ENCODE measurements at places on chromosomes 6 and 20.

DNA sequence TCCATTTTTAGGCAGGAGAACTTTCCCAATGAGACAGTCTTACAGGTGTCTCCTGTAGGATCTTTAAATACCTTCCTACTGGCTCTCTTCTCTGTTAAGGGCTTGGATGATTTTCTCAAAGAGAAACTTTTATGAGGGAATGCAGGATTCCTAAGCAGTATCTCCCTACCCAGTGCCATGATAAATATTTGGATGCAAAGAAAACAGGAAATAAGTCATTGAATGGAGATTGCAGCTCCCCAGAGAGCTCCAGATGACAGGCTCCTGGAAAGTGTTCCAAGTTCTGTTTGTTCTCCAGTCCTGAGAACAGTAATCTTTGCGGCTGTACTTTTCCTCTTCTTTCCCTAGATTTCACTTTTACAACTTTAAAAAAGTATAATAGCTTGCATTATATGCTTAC lies 2.4 kb upstream of the SCGN start:
- ATAC-seq = no peak

GRCh38 chr20:53959911-53960578 lies 110.3 kb downstream of the BCAS1 start:
- no peak for ATAC-seq

GRCh38 chr6:136795386-136795785 lies 3.1 kb upstream of the MAP3K5 start:
- no peak for ATAC-seq

DNA sequence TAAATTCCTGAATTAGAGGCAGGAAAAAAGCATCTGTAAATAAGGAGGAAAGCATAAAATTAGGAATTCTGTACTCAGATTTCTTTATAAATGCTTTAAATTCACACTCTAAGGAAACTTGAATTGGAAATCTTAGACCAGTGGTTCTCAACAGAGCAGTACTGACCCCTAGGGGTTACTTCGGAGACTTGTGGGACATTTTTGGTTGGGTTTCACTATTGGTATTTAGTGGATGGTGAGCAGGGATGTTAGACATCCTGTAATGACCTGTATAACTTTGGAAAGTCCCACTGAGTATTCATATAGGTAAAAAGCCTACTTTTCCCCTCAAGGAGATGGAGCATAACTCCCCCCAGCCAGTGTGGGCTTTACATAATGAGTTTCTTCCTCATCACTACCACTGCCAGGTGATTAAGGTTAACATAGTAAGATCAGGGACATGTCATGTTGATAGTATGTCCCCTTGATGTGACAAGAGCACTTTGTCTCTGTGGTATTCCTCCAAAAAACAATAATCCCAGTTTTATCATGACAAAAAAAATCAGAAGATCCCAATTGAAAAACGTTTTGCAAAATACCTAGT lies 31.0 kb downstream of the GLO1 start:
- peak; percentile 80 for ATAC-seq

- no peak for ATAC-seq
Observed at GRCh38 chr6:27757307-27757706, 154.9 kb downstream of the OR2B2 start.

DNA sequence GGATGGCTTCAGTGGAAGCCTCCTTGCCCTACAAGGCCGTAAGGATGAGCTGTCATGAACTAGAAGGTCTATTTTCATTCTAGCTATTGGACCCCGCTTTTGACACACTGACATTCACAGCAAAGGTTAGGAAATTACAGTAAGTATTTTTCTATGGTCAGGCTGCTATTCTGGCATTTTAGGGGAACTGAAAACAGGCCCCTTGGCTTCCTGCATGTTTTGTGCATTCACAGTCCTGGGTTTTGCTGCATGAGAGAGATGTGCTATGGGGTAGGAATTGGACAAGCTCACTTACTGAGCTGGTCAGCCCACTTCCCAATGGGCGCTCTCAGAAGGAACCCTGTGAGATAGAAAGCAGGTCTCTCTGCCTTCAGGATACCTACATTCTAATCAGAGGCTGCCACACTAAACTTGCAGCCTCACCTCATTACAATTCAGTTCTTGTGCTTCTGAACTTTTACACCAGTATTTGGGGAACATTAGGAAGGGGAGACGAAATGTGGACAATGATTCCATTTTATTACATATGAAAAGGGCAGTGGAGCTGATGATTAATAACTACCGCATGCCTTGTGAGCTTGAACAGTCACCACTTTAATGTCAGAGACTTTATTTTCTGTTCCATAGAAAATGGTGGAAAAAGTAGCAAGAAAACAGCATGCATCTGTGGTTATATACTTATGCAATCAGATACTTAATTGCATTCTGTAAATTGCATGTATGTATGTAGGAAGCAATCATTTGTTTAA lies 86.6 kb upstream of the TAB2 start:
- ATAC-seq = no peak

- no peak for ATAC-seq
Observed at GRCh38 chr20:47215653-47216397, 140.7 kb downstream of the ZMYND8 start.

GRCh38 chr6:1869769-1870168 lies 260.1 kb downstream of the FOXC1 start:
- no peak for ATAC-seq

DNA sequence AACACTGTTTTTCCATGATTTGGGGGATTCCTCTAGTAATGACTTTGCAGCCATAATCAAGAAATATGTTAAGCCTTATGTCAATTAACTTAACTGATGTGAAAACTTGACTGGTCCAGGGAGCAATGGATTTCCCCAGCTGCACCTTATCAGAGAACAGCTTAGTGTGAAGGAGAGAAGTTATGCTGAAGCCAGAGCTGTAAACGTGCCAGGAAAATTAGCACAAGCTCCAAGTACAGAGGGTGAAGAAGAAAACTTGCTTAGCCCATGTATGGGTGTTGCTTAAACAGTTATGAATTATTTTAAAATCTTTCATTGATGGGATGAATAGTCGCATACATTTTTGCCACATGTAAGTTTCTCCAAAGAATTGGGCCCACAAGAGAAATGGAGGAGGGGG lies 214.9 kb upstream of the RNF217 start:
- ATAC-seq = no peak

DNA sequence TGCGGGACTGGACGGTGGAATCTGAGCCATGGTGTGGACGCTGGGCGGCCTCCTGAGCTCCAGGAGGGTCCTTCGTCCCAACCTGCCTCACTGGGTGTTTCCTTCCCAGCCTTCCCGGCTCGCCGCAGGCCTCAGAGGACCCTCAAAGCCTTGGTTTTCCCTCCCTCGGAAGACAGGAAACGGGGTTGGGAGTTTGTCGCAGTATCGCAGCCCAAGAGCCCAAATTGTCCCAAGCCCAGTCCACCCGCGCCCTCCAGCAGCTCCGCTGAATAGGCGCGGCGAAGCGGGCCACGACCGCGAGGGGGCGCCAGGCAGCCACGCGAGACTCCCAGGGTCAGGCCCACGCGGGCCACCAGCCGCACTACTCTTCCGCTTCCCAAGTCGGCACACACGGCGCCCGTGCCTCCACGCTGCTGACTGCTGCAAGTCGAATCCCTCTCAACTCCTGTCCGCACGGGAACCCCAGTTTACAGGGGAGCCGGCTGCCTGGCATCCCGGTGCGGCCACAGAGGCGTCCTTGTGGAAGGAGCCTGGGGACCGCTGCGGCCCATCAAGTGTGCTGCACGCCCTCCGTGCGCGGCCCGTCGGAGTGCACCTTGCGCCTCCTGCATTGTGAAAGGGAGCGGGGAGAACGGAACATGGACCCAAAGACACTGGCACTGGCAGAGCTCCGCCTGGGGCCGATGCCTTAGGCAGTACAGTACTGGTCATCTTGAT lies 40.4 kb upstream of the HMGA1 start:
- ATAC-seq = peak; percentile 98

GRCh38 chr20:11549172-11550103 lies 368.3 kb upstream of the BTBD3 start:
- no peak for ATAC-seq

DNA sequence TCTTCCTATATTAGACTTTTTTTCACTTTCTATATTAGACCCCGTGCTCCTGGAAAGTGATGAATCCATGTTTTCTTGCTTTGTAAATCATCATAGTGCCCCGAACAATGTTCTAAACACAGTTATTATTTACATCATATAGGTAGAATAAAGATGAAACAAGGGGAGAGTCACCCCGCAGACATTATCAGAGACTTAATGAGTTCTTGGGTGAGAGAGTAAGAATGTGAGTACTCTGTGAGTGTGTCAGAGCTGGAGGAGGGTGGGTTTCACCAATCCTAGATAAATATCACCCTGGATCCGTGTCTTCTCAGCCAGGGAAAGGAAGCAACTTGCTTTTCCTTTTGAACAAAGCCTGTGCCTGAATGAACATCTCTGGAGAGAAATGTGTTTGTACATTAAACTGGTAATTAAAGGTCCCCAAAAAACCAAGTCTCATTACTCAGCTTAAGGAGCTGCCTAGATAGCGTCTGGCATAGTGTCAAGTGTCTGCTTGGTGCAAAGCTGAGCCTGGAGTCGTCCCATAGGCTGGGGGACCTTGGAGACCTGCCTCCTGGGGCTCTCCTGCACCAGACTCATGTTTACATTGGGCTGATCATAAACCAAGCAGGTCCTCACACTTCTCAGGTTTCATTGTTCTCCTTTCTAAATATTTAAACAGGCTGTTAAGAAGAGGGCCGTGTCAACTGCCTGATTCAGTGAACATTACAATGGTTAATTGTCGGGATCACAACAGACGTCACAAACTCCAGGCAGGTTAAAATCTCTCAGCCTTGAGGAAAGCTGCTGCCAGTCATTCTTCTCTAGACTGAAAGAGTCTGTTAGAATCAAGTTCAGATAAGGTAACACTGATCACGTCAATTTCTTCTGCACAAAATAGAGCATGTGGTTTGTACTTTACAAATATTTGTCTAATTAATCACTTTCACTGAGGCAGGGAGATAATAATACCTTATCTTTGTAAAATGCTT lies 179.7 kb upstream of the MYLIP start:
- no peak for ATAC-seq

GRCh38 chr20:38197217-38197616 lies 32.1 kb upstream of the TGM2 start:
- ATAC-seq = no peak

DNA sequence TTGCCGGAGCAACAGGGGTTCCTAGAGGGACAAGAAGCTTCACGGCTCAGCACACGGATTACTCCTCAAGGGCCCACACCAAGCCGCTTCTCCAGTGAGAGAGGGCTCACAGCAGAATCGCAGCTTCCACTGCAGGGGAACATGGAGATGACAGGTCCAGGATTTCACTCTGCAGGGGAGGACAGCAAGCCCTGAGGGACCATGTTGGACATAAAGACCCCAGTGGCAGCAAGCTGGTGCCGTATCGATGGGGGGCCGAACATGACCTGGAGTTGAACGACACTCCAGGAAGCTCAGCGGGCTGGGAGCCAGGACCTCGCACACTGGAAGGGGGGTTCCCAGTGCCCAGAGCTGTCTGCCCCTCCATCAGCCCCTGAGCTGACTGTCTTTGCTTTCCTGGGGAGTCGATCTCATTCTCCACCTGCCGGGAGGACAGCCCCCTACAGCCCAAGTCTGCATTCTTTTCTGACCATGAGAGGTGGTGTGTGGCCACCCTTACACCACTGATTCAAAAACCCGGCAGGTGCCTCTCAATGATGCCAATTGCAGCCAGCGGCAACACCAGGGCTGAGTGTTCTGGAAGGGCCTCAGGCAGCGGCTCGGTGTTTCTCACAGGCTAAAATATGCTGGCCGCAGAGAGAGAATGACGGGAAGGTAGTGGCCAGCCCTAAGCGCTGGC lies 194.5 kb upstream of the CDH4 start:
- no peak for ATAC-seq

- ATAC-seq = no peak
Observed at GRCh38 chr6:7139835-7140470, 32.2 kb downstream of the RREB1 start.

- ATAC-seq = no peak
Observed at GRCh38 chr20:52619671-52620070, 352.5 kb upstream of the TSHZ2 start.

GRCh38 chr6:17355404-17355774 lies 38.0 kb upstream of the CAP2 start:
- no peak for ATAC-seq

DNA sequence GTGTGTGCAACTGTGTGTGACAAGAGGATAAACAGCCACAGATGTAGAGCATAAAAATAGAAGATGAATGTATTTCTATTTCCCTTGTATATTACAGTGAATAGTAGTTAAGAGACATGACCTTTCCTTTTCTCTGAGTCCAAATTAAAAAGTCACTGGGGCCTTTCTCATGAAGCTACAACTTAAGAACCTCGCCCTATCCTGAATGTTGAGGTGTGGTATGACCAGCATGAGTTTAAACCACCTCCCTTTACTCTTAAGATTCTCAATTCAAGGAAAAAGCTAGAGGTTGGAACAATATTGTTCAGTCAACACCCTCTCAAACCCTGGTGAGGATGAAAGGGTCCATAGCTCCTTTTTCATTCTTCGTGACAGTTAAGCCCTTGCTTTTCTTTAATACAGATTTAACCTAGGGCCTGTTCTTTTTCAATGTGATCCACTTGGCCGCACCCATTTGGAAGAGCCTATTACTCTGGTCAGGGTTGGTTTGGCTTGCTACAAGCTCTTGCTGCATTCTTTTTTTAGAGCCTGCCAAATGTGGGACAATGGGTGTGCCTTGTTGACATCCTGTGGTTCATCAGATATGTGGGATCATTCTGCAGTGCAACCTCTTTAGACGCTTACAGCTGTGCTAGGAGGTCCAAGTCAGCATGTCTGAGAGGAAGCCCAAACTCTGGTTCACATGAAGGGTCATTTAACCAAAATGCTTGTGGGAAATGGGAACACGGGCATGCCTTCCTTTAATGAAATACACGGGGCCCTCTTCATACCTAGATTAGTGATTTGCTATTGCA lies 290.0 kb downstream of the HAO1 start:
- ATAC-seq = no peak

- no peak for ATAC-seq
Observed at GRCh38 chr6:73893696-73894095, 197.7 kb downstream of the CD109 start.

GRCh38 chr6:140977403-140977802 lies 1155.3 kb upstream of the GJE1 start:
- no peak for ATAC-seq

DNA sequence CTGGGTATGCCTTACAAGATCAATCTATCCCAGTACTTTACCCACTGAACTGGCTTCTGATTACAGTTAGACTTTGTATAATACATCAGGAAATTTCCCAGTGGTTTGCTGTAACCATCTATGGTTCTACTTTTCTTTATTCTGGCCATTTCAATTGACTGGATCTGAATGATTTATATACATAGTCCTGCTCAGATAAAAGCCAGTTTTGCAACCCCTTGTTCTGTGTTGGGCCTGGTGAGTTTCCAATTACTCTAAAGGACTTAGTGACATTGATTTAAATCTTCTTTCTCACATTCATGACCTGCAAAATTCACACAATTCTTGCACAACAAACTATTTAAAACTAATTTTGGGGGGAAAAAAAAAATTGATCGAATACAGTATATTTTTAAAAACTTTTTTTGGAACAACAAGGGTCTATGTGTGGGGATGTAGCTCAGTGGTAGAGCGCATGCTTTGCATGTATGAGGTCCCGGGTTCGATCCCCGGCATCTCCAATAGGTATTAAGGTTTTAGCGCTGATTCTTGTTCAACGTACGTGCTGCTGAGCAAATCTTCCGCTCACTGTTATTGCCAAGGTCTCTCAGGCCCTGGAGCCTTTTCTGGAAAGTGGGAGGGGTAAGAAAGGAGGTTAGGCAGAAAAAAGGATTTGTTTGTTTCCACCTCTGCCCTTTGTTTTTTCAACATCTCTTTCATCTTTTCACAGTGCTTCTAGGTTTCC lies 117.5 kb downstream of the GPX5 start:
- ATAC-seq = peak; percentile 56

- no peak for ATAC-seq
Observed at GRCh38 chr6:40474937-40475336, 112.2 kb downstream of the LRFN2 start.

Measured in activated CD4-positive, CD25-positive, alpha-beta regulatory T cell treated with anti-CD3 and anti-CD28 coated beads, Interleukin-2, amount 50 U/mL, for 24 hours (primary cell).